ENCODE measurements at places on chromosomes 6 and 20.

DNA sequence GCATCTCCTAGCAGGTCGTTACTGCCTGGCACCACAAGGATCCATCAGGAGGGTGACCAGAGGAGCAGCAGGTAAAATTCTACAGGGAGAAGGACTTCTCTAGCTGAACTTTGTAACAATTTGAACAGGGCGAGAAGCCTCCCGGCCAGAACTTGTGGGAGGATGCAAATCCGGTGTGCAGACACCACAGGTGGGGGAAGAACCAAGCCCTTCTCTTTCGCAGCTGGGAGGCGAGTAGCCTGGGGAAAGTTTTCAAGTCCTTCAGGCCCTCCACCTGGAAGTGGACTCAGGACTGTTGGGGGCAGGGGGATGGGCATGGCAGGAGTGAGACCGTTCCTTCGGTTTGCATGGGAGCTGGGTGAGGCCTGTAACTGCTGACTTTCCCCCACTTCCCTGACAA lies 42.7 kb upstream of the FAM210B start:
- DNase-seq, result no peak

DNA sequence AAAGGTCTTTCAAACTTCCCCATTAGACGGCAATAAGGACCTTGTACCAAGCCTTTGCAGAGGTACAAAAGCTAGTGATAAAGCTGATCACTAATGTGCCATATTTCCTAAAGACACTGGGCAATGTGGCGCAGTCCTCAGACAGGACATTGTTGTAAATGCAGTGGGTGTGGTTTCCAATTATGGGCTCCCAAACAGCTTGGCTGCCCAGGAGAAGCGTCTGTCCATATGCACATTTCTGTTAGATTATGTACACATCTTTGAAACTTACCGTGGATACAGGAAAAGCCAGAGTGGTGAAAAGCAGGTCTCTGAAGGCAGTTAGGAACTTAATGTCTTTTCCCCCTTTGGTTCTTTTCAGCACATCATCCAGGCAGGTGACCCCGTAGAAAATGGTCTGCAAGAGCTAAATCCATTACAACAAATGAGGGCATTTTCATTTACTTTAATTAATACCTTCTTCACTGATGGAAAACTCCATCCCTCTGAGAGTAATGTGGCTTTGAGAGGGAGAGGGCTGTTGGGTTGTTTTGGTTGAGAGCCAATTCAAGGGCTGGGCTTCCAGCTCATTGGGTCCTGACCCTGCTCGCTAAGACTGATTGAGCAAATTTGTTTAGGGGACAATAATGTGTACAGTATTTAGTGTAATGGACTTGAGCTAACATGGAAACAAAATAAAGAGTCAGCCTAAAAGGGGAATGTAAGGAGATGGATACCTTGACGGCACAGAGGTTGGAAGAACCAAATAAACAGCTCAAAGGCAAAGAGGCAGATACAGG lies 10.4 kb downstream of the ADTRP start:
- DNase-seq, result no peak

DNA sequence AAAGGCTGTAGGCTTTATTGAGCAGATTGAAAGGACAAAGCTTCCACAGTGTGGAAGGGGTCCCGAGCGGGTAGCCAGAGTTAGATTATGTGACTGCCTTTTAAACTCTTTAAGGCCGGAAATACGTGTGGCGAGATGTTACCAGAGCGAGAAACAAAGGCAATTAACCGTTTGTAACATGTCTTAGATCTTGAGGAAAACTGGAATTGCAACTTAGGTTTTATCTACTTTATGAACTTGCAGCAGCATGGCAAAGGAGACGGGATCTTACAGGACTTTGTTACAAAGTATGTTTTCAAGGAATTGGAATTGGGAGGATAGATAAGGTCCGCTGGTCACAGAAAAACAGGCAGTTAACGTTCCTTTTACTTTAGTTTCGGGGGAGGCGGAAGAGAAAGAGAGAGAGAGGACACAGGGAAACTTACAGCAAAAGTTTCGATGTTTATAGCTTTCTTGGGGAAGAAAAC lies 594.7 kb upstream of the ADGRB3 start:
- DNase-seq, result no peak

DNA sequence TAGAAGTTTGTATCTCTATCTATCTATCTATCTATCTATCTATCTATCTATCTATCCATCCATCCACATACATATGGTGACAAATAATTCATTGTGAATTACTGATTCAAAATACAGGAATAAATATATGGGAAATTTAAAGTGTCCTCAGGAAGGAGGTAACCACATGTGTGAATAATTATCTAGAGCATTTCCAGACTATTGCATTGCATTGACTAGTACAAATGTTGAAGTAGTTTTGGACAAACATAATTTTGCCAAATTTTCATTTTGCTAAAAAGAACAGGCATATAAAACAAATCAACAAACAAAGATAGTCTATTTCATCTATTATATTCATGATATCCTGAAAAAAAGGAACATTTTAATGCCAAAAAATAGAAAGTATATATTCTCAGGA lies 192.7 kb downstream of the UTRN start:
- DNase-seq, result no peak

GRCh38 chr20:48828734-48829460 lies 1.1 kb upstream of the PREX1 start:
- no peak for DNase-seq

- DNase-seq, result no peak
These were observed 527.5 kb downstream of the HDGFL1 start for GRCh38 chr6:23096876-23097275.

All from NCI-H1694 (cell line).